Kidney glomerular epithelial cell (primary cell): ENCODE measurements at places on chromosomes 6 and 20.

- no peak for DNase-seq
These were observed 57.9 kb downstream of the SYNJ2 start for GRCh38 chr6:158039571-158040050.

DNA sequence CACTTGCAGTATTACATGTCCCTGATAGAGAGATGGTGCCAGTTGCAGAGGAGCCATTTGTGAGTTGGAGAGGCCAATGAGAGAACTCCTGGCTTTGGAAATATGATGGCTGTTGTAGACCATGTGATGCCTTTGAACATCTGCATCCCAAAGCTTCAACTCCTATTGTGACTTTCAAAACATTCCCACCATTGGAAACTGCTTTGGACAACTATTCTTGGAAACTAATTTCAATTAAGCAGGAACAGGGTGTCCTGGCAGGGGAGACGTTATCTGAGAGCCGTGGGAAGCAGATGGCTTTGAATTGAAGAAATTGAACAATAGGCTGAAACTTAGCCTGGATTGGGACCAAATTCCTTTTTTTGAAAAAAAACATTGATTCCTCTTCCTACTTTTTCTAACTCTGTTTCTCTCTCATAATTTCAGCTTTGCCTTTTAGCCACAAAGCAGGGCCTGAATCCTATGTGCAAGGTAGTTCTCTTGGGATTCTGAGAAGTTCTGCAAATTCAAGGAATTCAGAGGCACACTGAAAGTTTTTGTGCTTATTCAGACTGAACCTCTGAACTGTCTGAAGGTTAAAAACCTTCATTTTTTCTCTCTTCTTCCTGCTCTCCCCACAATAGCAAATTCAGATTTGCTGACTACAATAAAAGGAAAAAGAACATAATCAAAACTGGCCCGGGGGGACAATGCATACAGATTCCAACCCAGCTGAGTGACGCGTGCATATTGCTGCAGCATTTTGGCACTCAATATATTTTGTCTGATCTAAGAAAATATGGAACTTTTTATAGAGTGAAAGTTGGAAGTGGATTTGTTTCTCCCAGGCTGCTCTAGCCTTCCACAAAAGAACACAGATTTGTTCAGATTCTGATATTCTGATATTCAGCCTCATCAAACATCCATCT, 720.4 kb upstream of the CHD6 start:
- no peak for DNase-seq

GRCh38 chr6:118968416-118968815, 33.5 kb upstream of the MCM9 start:
- DNase-seq = peak; percentile 34

DNA sequence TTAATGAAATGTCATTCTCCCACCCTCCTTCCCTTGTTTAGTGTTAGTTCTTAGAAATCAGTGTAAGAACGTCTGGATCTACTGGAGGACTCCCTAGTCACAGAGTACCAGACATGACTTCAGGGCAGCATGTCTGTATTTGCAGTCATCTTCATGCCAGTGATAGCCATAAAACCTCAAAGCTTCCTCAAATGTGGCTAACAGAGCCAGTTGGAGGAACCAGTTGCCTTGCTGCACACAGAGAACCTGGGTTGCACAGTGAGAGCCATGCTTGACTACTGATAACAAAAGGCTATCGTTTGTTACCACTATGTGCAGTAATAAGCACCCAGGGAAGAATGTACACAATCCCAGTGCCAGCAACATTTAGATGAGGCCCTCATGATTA, 20.1 kb downstream of the NT5E start:
- no peak for DNase-seq

DNA sequence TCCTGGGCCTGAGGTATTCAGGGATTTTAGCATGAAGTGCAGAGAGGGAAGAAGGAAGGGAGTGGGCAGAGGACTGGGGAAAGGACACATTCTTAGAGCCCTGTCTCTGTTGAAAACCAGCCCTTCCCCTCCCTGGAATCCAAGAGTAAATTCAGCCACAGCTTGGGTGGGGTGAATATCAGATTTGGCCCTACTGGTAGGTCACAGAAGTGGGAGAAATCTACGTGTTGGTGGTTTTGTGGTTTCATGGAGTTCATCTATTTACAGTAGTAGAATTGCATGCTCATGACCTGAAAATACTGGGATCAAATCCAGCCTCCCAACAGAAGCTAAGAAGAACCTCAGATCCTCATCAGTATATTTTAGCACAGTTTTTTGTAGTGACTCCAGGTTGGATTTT, 404.4 kb downstream of the BMP2 start:
- no peak for DNase-seq

- no peak for DNase-seq
These were observed 117.4 kb upstream of the PROKR2 start for GRCh38 chr20:5434116-5434515.

GRCh38 chr6:158634695-158635426, 9.7 kb downstream of the DYNLT1 start:
- DNase-seq = no peak

DNA sequence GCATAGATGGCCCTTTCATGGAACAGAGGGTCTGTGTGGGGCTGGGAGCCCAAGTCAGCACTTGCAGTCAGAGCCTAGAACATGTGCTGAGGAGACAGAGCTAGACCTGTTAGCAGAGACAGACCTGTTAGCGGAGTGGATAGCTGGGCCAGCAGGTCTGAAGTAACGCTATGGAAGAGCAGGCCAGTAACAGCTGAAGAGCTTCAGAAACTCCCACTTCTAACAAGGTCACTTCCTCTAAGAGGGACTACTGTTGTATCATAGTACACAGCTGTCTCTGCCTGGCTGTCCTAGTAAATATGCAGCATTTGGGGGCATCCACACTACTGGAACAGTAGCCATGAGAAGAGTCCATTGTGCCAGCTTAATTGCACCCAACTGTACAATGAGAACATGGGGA, 41.2 kb upstream of the POLR1H start:
- no peak for DNase-seq

- DNase-seq = no peak
These were observed 1.2 kb upstream of the NTSR1 start for GRCh38 chr20:62707276-62707920.

- no peak for DNase-seq
These were observed 1.2 kb downstream of the HBS1L start for GRCh38 chr6:135053406-135053805.

- DNase-seq = no peak
These were observed 2.8 kb downstream of the PBX2 start for GRCh38 chr6:32187009-32187709.

DNA sequence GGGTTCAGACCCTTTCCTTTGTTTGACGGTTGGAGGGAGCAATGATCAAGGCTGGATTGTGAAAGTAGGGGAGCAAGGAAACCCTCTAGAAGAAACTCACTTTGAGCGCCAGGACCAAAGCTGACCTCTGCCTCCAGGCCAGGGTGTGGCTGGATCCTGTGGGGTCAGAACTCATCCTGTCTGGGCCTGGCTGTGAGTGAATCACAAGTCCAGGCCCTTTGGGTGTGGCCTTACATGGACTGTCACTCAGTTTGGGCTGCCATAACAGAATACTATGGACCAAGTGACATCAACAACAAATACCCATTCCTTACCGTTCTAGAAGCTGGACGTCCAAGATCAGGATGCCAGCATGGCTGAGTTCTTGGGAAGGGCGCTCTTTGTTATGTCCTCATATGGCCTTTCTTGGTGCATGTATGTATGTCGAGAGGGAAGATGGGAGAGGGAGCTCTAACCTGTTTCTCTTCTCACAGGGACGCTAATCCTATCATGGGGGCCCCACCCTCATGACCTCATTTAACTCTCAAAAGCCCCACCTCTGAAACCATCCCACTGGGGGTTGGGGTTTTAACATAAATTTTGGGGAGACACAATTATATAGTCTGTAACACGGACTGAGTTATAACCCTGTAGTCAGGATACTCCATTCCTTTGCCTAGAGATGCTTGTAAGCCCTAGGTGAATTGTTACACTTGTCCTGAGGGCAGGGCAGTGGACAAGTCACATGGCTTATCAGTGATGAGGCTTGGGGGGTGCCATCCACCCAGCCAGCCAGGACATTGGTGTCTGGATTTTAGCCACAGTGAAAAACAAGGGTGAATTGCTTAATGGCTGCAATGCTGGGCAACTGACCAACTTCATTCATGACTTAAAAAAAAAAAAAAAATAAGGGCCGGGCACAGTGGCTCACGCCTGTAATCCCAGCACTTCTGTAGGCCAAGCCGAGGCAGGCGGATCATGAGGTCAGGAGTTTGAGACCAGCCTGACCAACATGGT, 80.0 kb downstream of the TRMT11 start:
- no peak for DNase-seq

DNA sequence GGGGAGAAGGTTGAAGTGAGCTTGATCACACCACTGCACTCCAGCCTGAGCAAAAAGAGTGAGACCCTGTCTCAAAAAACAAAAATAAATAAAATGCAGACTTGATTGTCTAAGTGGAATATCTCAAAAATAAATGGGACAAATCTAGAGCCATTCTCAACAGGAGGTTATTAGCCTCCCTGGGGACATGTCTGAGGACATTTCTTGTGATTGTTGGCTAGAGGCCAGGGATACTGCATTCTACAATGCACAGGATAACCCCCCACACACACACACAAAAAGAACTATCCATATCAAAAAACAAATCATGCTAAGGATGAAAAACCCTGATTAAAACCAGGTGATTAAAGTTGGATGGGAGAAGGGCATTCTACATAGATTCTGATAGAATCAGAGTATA, 37.5 kb downstream of the FAM217A start:
- no peak for DNase-seq

DNA sequence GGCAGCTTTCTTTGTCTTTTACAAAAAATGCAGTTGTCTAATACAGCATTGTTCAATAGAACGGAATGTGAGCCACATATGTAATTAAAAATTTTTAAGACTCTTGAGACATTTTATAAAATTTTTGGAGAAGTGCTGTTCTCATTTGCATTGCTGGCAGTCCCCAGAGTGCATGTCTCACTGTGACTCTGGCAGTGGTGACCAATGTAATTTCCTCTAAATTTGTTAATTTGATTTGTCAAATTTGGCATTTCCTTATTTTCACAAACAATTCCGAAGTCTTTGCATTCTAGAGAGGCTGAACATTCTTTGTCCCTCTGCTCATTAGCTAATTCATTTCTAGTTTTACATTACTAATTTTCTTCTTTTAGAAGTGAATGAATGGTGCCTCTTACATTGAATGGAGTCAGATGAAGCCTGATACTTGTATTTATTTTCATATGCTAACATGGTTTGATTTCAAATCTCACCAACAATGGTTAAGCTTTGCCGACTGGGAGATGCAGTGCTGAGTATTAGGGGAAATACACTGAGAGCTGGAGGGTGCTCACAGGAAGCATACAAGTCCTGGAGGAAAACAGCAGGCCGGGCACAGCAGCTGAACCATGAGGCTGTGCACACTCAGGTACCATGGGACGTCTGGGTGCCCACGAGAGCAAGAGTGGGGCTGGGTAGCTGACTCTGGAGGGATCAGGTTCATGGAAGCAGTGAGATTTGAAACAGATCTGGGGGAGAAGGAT, 68.5 kb upstream of the ARMC2 start:
- DNase-seq = no peak

- DNase-seq = no peak
These were observed 144.9 kb downstream of the SOX4 start for GRCh38 chr6:21738180-21739094.

DNA sequence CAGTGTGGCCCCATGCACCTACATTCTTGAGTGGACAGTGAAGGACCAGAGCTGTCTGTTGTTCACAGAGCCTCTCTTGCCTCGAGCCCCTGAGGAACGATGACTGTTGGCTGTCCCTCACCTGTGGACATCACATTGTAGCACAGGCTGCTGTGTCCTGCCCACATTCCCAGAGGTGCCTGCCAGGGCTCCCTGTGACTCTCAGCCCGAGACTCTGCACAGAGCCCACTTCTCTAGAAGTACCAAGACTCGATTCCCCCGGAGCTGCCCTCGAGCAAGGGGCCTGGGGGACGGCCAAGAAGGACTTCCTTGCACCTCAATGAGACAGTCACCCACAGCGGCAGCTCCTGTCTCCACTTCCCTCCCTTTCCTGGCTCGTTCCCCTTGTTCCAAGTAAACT, 28.6 kb upstream of the DLGAP4 start:
- DNase-seq = no peak

DNA sequence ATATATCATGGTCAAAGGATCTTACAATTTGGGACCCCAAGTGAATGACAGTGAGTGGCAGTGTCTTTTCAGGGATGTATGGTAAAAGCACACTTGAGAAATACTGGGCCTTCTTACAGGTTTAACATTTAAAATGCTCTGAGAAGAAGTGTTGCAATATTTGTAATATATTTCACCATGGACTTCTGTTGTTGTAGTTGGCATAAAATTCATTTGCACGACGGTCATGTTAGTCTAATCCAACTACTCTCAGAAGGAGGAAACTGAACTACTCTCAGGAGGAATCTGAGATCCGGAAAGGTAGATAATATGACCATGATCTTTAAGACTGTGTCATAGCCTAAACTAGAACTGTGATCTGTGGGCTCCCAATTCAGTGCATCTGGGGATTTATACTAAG, 700.1 kb downstream of the HDGFL1 start:
- no peak for DNase-seq

GRCh38 chr6:111605100-111605751, 452 bp downstream of the TRAF3IP2 start:
- peak; percentile 69 for DNase-seq

DNA sequence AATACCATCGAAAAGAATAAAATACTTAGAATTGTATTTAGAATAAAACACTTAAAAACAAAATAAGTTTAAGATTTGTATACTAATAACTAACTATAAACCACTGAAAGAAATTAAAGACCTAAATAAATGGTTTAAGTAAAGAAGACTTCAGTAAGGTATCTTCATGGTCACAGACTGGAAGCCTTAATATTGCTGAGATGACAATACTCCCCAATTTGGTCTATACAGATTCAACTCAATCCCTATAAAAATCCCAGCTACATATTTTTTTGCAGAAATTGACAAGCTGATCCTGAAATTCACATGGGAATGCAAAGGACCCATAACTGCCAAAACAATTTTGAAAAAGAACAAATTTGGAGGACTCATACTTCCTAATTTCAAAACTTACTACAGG, 18.9 kb downstream of the SERINC3 start:
- DNase-seq = no peak

DNA sequence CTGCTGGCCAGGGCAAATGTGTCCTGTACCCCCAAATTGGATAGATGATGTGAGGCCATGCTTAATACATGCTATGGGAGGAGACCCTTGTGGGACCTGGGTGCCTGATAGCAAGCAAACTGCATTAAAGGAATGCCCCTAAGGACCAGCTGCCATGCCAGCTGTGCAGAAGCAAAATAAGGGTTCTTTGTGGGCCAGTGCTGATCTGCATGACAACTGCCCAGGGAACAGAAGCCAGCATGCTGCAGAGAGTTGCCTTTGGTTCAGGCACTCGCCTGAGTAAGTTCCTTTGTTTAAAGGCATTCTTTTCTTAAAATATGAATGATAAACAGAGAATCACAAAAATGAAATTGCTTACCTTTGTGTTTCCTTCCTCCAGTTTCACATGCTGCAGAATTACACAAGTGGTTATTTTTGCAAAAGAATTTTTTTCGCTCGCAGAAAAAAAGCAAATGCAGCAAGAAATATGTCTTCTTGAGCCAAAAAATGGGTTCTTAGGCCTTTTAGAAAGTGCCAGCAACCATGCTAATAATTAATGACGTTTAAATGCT, 6.9 kb upstream of the SYNDIG1 start:
- no peak for DNase-seq

- peak; percentile 19 for DNase-seq
These were observed 53.8 kb downstream of the NCOA6 start for GRCh38 chr20:34771680-34772081.
